ENCODE measurements at places on chromosomes 6 and 20.

GRCh38 chr6:77373955-77374354 is 89.3 kb downstream of the HTR1B start:
- DNase-seq: no peak

DNA sequence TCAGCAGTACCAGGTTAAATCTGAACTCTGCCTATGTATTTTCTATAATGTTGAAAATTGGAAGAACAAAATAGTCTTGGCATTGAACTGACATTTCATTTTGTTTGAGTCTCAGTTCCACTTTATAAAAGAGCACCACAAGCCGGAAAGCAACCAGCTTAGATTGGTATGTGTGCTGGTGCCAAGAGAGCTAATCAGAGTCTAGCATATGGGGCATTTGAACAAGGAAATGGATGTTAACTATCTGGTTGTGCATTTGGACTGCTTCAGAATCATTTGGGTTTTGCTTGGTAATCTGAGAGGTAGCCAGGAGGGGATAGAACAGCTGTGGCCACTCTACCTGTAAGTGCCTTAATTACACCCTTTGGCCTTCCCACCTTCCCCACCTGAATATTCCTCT is 184.8 kb downstream of the GRIK2 start:
- no peak for DNase-seq

DNA sequence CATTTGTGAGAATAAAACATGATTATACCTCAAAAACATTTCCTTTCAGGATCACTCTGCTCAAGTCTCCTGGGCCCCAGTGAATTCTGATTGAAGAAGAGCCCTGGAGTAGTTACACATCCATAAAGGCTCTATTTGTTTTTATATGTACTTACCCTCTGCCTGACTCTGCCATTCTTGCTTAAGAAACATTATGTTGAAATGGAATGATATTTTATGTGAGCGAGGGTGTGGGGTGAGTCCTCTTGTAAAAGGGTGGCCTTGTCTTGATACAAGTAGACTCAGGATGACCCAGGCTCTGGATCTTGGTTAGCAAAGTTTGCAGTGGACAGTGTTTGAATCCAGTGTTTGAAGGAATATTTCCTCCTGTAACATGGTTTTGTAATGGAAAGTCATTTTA is 215.4 kb upstream of the PREP start:
- DNase-seq: no peak

DNA sequence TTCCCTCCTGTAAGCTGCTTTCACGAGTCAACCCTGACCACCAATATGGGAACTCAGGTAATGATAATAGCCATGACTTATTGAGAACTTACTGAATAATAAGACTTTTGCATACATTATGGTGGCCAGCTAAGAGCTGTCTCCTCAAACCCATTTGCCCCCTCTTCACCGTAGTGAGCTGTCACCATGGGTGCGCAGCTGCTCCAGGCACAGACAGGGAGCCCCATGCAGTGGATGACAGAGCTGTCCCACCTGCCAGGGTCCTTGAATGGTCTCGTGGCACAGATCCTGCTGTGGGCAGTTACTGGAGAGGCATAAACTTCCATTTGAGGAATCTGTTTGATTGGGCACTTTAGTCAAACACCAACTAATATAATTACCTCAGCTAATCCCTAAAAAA is 1.9 kb downstream of the SLC22A16 start:
- DNase-seq: no peak

DNA sequence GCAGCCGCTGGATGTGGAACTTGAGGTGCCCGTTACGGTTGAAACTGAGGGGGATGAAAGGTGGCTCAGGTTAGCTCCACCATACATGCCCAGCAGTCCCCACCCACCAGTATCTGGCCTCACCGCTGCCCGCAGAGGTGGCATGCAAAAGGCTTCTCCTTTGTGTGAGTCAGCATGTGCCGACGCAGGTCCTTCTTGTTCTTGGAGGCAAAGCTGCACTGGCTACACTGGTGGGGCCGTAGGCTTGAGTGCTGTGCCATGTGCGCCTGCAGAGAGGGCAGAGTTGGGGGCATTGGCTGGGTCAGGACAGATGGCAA is 15.8 kb downstream of the PCIF1 start:
- DNase-seq: no peak

- DNase-seq: no peak
Measured at GRCh38 chr20:44180814-44181213, 6.2 kb downstream of the JPH2 start.
